ENCODE measurements at places on chromosomes 4 and X.
A peak's percentile ranks its signal among the peaks of the same experiment; 100 is the strongest.

DNA sequence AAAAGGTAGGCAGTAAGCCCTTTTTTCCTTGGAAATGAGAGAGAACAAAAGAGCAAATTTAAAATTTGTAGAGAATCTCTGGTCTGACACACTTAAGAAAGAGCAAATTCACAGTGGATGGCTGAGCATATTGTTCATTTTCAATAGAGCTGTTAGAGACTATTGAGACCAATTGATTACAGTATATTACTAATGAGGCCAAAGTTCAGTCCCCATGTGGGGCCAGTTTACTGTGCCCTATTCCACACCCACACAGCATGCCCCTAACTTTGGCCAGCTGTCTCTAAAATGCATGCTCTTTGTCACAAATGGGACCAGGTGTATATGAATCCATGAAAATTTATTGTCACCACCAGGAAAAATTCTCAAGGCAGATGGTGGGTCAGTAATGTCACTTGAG, 470.5 kb downstream of the PCDH7 start:
- DNase-seq: no peak

DNA sequence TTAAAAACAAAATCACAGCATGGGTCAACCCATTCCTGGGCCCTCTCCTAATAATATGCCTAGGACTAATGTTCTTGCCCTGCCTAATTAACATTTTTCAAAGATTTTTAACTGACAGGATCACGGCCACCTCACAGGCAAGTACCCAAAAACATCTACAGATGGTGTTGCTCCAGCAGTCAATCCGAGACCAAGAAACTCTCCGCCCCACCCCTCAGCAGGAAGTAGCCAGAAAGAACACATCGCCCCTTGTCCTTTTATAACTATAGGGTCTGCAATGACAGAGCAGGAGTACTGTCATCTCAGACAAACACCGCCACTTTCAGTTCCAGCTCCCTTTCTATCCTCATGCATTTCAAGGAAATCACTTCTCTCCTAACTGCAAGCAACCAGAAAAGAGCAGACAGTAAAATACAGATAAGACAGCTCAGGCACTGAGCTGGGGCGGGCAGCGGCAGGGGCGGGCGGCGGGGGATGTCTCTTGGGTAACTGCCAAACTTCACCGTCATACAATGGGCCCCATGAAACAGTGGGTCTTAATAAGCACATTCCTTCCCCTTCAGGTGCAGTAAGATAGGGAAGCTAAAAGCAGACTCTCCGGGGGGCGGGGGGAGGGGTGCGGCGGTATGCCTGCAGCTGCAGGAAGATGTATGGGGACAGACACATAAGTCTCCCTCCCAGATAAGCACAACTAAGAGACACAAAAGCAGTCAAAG, 67.4 kb downstream of the ZNF182 start:
- no peak for DNase-seq

DNA sequence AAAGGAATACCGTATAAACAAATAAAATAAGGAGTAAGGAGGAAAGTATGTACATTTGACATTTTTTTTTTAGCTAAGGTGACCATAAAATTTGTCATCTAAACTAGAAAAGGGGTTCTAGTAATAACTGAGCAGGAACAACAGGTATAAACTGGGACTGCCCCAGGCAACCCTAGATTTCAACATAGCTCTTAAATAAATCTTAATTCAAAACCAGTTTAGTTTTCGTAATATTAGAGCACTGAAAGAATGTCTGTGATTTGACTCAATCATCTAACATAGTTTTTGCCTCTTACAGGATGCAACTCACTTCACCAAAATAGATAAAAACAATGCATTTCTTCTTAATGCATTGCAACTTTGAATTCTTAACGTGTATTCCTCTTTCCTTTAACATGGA, 257.7 kb downstream of the ADAMTS3 start:
- peak; percentile 7 for DNase-seq

- no peak for DNase-seq
Observed at GRCh38 chr4:61318431-61318830, 118.3 kb downstream of the ADGRL3 start.

DNA sequence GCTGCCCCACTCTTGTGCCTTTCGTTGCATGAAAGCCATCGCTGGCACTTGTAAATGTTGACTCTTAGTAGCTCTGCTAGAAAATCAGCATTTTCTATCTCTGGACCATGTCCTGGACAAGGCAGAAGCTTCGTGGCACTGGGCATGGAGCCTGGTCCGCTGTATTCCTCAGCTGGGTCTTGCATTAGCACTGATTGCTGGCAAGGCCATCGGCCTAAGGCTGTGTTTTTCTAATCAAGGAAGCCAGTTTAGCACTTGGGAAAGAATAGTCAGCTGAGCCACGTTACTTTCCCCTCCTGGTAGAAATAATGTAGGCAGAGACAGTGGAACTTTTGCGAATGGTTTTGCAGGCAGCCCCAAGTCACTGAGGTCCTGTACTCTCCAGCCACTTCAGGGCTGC, 180.2 kb upstream of the EOLA2 start:
- DNase-seq: no peak

- no peak for DNase-seq
Observed at GRCh38 chr4:79682161-79682560, 274.1 kb upstream of the GK2 start.

- DNase-seq: peak; percentile 66
Observed at GRCh38 chrX:10769696-10770619, 149.6 kb upstream of the MID1 start.

DNA sequence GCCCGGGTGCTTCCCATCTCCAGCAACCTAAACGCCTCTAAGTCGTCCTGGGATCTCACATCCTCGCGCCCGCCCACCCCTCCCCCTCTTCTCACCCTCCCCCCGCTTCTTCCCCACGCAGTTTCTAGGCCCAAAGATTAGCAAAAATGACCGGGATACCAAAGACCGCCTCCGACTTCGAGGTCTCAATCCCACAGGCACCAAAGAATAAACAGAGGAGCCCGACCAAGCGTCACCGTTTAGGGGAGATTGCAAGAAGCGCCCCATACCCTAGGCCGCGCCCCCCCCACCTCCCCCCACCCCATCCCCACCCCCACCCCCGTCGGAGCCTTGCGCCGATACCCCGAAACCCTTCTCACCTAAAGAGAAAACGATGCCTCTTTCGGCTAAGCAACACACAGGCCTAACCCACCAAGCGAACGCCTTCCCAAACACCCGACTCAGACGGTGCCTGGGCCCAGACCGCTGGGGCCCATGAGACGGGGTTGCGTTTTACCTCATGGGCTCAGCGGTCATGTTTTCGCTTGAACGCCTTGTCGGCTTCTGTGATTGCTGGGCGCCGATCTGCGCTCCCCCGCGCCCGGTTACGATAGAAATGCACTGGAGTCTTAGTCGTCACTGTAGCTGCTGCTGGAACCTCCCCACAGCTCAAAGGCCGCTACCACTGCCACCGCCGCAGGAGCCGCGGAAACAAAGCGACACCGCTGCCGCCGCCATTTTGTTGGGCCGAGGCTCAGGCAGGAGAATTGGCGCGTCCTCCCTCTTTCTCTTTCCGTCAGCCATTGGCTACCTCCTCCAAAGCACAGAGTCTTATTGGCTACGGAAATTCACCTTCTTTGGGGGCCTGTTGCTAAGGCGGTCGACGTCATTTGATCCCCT, at the start of gene ATRX:
TSS of gene ATRX (minus strand) at position 731 of the 879 bp plus-strand sequence. CDS start at position 516, 215 bp downstream.
- peak; percentile 88 for DNase-seq

DNA sequence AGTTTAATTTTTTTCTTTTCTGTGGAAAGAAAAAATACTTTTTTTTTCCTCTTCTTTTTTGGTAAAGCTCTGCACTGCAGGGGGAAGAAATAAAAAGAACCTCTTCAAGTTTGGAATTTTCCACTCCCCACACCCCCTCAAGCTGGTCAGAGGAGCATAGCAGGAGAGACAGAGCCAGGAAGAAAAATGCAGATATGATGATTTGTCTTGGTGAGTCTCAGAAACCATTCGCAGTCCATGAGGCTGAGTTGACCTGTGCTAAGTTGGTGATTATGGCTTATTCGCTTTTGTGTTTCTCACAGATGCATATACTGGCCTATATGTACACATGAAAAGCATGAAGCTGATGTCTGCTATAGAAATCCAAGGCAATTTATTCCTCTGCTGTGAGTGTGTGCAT, 205.9 kb downstream of the LDB2 start:
- DNase-seq: peak; percentile 57

GRCh38 chr4:119284876-119285780, 36.8 kb downstream of the FABP2 start:
- peak; percentile 63 for DNase-seq

GRCh38 chr4:102493794-102494193, 7.4 kb upstream of the NFKB1 start:
- no peak for DNase-seq

- DNase-seq: no peak
Observed at GRCh38 chr4:13580036-13580435, 35.7 kb upstream of the NKX3-2 start.
